ENCODE measurements at places on chromosomes 7 and 10.

DNA sequence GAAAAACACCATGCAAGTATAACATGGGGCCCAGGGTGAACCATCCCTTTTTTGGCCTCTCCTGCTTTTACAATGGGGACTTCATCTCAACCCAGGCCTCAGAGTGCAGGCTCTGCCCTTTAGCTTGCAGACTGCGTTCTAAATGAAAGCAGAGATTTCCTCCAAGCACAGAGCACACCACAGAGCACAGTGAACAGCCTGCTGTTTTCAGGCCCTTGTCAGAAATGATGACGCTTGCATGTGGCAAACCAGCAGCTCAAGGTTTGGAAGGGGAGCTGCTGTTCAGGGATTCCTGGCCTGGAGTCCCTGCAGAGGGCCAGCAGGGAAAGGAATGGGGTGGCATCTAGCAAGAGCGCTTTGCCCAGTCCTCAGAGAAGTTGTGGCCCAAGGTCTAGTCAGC, 167.3 kb upstream of the CDCA7L start:
- no peak for DNase-seq

DNA sequence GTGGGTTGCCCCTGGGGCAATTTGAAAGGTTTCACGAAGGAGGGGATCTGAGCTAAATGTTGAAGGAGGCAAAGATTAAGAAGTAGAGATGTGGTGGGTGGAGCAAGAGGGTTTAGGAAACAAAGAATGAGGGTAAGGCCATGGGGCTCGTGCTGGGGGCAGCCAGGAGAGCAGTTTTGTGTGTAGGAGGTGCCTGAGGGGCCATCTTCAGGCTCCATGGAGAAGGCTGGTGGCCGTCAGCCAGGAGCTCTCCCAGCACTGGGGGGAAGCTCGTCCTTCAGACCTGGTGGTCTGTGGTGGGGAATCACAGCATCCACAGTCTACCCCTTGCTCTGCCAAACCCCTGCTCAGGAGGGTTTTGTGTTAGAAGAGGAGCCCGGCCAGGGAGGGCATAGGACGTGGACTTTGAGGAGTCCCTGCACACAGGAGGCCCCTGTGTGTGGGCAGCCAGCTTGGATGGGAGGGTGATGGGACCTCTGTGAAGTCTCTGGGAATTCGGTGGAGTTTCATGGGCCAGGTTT, 11.8 kb upstream of the CXCL12 start:
- peak; percentile 52 for DNase-seq

DNA sequence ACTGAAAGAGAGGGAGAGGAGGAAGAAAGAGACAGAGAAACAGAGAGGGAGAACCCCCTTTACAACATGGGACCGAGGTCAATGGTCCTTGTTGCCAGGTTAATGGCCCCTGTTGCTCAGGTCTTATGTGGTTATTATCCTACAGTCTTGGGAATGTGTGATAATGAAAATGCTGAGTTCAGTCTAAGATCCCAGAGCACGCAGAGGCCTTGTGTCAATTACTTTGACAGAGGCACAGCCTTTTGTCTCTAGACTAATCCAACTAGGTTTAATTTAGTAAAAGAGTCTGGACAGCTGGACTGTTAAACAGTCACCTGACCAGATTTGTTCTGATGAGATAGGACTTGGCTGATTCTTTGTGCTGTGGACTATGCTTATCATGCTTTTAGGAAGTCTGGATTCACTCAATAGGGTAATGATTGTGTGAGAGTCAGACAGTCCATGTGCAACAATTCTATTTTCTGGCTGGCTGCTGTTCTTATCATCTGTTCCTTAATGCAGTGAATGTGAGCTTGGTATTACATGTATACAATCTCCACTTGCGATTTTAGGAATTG, 157.4 kb upstream of the MAGI2 start:
- no peak for DNase-seq

DNA sequence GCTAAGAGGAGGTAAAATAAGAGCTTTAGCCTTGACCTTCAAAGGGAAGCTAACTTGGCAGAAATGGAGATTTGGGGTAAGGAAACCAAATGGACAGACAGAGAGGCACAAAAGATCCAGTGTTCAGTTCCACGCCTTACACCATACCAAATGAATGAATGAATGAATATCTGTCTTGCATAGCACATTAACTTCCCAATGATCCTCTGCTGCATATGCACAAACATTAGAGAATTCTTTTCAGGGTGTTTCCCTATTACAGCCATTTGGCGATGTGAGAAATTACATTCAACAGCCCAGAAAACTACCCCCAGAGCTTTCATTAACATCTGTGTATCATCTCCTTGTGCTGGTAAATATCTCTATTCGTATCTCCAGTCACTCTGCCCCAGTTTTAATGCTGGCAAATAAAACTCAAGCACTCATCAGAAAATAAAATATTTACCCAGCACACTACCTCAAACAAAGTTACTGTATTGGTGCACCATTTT, 1056.2 kb downstream of the SORCS3 start:
- DNase-seq: no peak

DNA sequence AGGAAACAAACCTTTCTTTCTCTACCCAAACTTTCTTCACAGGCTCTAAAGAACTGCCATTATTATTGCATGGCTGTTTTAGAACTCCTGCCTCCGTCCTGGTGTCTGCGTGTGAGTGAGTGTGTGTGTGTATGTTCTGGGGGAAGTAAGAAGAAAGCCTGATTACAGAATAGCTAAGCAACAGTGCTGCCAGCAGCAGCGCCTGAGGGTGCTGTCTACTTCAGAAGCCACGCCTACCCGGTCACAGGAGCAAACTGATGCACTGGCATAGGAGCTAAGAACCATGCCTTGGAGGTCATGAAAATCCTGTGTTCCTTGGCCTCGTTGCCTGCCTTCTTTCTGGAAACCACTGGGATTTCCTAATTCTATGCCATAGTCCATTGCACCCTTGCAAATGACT, 25.2 kb downstream of the LIPK start:
- DNase-seq: no peak

- DNase-seq: no peak
These were observed 274.0 kb downstream of the FRMD4A start for GRCh38 chr10:14056610-14057332.

DNA sequence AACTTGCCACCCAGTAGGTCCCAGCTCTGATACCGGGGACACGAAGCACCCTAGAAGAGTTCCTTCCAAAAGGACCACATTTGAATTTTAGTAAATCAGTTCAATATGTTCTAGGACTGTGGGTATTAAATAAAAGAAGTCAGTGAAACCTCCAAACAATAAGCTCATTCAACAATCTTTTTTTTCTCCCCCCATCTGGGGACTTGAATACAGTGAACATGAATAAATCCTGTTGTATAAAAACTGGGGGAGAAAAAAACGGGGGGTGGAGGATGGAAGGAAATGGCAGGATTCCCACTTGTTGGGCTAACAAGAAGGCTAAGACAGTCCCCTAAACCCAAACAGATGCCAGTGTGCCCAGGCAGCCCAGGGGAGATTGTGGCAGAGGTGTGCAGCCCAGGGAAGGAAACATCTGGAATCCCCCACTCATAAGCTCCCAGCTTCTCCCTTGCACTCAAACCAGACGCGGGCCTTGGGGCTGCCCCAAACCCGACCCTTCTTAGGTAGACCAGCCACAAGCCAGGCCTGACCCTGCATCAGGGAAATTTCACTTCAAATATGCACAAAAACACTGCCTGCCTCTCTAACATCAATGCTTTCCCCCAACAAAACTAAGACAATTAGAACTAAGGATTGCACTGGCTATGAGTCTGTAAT, 8.8 kb downstream of the AFAP1L2 start:
- DNase-seq: no peak

GRCh38 chr7:134045716-134046115, 81.4 kb upstream of the LRGUK start:
- no peak for DNase-seq

DNA sequence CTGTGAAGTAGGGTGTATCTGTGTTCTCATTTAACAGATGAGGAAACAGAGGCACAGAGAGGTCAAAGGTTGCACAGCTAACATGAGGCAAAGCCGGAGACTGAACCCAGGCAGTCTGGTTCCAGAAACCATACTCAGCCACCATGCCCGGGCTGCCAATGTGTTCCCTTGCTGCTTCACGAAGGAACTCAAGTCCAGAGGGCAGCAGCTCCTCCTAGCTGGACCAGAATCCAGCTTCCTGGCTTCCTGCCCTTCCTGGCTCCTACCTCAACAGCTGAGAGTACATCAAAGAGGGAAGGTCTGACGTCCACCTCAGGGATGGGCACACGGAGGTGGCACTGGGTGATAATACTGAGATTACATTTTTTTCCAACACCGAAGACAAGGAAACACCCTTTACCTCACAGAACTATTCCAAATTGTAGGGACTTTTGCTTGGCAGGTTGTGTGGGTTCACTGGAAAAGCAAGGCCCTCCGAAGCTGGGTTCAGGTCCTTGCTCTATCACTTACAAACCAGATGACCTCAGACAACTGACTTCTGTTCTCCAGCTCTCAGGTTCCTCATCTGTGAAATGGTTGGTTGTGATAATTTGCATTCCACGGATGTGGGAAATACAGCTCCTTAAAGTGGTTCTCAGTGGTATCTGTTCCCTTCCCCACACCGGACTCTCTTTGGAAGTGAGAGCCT, 154.1 kb upstream of the ZMIZ1 start:
- DNase-seq: no peak
